ENCODE measurements at places on chromosomes 7 and 10. TPM values are rescaled to one million over a fixed set of nuclear protein-coding genes. Genes with fewer than 3 reads are reported as not detected.

DNA sequence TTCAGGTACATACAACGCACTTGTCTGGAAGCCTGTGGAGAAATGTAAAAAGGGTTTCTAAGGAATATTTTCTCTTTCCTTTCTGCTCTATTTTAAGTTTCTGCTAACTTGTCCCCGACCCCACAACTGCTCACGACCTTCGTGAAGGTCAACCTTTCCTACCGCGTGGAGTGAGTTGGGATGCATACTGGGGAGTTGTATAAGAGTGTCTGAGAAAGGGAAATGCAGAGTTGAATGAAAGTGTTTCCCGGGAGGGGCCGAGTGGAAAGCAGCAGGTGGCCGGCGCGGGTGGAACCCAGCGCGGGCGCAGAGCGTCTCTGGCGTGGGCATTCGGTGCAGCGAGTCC, 17.9 kb upstream of the ACBD5 start:
- no peak for DNase-seq

GRCh38 chr7:129778770-129779601, 167.5 kb downstream of the NRF1 start:
- DNase-seq: no peak

Gene ERV3-1
- total RNA-seq: 54.3 TPM

Gene ASB10
- not detected for total RNA-seq

Gene TMEM248
- 88.8 TPM for total RNA-seq

Gene GRID1
- total RNA-seq: 3.1 TPM

Measured in OCI-LY7 (cell line).